ENCODE measurements at places on chromosomes 13 and 19.

- no peak for DNase-seq
Observed at GRCh38 chr19:12611361-12611699, 610 bp downstream of the ZNF791 start.

DNA sequence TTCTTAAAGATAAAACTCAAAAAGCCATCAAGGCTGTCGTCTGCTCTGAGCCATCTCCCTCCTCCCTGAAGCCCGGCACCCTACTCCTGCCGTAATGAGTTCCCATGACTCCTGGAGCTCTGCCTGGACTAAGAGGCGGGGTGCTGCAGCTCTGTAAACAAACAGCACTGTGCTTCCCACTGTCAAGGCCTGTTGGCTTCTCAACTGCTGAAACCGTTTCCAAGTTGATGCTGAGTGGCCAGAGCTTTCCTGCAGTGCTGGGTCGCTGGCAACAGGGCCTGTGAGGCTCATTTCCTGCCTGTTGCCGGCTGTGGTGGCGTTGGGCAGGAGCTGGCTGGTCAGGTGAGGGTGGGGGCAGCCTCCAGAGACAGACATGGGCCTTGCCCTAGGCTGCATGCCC is 26.7 kb upstream of the ISYNA1 start:
- no peak for DNase-seq

DNA sequence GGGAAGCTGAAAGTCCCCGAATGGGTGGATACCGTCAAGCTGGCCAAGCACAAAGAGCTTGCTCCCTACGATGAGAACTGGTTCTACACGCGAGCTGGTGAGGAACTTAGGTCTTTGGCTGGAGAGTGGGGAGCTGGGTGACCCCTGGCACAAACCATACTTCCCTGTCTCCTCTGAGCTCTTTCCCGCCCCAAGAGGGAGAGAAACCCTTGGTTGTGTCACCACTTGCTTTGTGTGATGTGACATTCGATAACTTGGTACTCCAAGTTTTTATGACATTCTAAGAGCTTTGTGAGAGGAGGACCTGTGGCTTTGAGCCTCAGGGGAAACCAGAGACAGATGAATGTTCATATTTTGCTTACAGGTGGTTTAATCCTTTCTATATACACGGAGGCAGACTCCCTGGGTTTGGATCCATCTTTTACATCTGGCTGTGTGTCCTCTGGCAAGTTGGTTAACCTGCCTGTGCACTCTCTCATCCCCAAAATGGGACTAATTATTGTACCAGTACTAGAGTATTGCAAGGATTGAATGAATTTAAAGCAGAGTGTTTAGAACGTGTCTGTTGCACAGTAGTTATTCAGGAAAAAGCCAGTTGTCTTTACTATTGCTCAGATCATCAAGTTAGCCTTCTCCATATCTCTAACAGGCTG is 1.2 kb downstream of the RPS19 start:
- DNase-seq: no peak

GRCh38 chr13:23715092-23715761 is 145.0 kb downstream of the TNFRSF19 start:
- DNase-seq: no peak

- no peak for DNase-seq
Observed at GRCh38 chr13:37663724-37664123, 65.2 kb upstream of the POSTN start.

DNA sequence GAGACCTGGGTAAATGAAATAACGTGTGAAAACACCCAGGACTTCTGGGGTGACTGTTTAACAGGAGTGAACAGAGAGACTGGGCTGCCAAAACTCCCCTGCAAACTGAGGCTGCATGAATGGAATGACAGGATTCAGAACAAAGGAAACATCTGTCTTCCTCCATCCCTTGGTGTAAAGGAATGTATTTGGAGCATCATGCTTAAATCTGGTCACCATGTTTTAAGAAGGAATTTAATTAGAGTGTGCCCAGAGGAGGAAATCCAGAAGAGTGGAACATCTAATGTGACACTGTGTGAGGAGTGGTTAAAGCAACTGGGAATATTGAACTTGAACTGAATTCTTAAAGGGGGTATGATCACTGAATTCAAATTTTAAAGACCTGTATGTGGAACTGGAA is 437.2 kb downstream of the LIG4 start:
- DNase-seq: no peak

- no peak for DNase-seq
Observed at GRCh38 chr13:50225193-50226155, 210.2 kb downstream of the KCNRG start.

DNA sequence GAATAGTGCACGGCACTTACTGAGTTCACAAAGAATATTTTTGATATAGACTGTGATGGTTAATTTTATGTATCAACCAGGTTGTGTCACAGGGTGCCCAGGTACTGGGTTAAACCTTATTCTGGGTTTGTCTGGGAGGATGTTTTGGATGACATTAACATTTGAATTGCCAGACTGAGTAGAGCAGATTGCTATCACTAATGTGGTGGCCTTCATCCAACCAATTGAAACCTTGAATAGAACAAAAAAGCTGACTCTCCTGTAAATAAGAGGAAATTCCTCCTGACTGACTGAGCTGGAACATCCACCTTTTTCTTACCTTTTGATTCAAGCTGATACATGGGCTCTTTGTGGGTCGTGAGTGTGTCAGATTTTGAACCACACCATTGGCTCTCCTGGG is 1424.4 kb upstream of the MIR17HG start:
- no peak for DNase-seq

Data from activated gamma-delta T cell treated with Interleukin-2 at 50 U/mL for 16 hours (primary cell).